Ureter (tissue), 1 donor: ENCODE measurements at places on chromosomes 6 and 20.

DNA sequence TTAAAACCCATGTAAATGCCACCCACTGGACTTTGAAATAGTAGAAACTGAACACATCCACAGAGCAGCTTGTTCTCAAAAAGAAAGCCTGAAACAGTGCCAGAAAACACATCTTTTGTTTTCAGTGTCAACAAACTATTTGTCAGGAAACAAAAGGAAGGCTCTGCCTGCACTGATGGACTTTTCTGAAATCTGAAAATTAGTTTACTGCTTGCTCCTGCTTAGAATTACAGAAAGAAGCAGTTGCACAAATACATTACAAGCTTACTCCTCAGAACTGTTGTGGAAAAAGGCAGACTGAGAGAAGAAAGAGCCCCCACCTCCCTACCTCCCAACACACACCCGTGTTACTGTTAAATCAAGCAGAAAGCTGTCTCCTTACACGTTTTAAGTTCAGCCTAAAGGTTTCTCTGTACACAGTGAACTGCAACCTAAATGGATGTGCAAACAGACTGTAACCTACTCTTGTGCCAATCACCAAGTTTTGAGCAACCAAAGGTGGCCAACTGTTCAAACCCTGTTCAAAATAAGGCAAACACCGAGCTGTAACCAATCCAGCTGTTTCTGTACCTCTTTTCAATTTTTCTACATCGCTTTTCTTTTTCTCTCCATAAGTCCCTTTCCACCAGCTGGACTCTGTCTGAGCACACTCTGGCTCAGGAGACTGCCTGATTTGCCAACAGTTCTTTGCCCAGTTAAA is 43.7 kb downstream of the FRK start:
- DNase-seq: no peak

DNA sequence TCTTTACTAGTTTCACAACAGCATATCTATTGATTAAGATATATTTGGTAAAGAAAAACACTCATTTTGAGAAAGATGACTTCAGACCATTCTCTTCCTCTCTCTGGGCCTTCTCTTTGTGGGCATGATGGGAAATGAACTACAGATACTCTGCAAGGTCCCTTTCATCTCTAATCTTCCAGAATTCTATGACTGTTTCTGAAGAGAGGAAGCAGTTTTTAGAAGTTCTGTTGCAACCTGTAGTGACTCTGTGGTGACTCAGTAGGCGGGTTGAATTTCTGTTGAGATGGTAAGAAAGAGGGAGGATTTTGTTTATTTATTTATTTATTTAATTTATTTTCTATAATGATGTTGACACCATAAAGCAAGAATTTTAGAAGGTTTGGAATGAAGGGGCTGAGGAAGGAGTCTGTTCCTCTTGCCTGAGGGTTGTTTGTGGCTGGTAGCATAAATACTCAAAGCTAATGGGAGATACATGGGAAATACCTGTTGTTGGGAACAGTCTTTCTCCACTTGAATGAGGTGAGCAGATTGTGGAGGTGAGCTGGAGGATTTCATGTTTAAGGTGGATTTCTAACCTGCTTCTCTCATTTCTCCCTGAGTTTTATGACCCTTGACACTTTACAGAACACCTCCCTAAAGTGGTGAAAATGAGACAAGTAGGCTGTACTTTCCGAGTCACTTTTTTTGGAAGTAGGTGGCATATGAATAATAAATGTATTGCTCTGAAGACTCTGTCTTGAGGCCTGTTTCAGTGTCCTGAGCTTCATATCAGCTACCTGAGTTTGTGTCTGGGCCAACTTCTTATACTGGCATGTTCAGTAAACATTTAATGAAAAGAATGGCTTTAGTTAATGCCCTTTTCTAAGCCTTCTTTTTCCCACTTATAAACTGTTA is 15.0 kb downstream of the ACSS2 start:
- no peak for DNase-seq

DNA sequence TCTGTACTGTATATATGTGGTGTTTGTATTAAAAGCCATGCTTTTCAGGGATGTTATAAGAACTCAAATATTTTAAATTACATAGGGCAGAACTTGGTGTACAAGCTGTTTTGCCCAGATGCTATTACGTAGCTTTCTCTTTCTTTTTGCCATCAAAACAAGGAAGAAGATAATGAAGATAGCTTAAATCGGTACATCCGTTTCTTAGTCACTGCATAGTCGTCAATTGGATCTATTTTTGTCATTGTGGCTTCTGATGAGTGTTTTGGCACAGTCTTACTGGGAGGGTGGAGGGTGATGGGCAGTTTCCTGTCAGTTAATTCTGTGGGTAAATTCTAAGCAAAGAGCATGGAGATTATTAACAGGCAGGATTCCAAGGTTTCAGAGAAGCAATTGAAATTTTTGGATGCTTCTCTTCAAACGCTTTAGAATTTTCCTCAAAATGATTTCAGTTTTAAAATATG is 649.1 kb upstream of the GJE1 start:
- DNase-seq: no peak

GRCh38 chr6:17015144-17015543 is 86.7 kb upstream of the STMND1 start:
- no peak for DNase-seq

DNA sequence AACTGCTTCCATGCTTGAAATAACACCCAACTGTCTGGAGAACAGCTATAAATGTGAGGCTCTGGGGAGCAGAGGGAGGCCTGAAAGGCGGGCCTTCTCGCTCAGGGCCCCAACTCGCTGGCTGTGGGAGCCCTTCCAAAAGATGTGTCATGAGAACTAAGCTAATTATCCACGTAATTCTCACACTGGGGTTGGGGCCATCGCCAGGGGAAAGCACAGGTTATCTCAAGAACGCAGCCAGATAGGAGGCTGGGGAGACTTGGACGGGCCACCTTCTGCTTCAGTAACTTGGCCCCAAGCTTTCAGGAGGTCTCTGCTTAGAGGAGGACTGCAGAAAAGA is 1.6 kb downstream of the PXDC1 start:
- peak; percentile 63 for DNase-seq

GRCh38 chr6:72941751-72942150 is 283.5 kb downstream of the KHDC1L start:
- no peak for DNase-seq

DNA sequence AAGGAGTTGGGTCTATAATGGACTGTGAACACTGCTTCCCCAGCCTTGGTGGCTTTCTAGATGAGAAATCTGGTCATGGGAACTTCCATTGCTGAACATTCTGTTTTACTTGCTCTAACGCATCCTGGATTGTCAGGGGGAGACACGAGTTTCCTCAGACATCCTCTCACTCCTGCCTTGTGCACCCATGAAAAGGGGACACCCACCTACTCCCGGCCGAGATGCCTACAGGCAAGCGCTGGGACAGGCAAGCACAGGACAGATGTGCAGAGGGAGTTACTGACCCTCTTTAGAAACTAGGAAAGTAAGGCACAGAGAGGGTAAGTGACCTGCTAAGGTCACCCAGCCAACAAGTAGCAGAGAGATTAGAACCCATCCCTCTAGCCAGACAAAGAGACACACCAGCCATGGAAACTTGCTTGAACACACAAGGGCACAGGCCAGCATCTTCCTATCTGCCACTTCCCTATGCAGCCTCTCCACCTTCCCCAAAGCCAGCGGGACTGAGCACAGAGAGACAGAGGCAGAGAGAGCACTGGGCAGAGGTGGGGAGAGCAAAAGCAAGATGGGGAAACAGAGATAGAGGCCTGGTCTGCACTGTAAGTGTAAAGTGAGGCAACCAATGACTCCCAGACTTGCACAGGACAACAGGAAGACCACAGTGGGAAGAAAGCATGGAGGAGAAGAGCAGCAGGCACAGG is 845 bp upstream of the SFTA2 start:
- no peak for DNase-seq

- DNase-seq: no peak
Measured at GRCh38 chr6:35668744-35669450, 19.8 kb downstream of the FKBP5 start.

- DNase-seq: no peak
Measured at GRCh38 chr20:11807054-11808048, 110.3 kb upstream of the BTBD3 start.

- DNase-seq: no peak
Measured at GRCh38 chr6:157621406-157621805, 201.6 kb upstream of the SNX9 start.

- DNase-seq: no peak
Measured at GRCh38 chr20:46207793-46208192, 89.7 kb downstream of the CD40 start.

DNA sequence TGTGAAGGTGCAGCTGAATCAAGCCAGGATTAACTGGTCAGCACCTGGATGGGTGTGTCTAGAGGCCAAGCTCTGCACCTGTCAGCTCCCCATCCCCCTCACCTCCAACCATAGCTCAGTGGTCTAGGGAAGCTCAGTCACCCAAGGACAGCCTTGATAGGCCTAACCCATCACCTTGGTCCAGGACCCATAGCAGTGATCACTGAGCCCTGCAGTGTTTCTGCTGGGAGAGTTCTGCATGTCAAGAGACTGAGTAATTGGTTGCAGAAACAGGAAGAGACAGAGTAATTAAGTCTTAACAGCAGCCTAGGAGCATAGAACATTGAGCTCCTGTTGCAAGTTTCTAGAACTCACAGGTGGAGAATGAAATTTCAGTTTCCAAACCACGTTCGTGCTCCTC is 18.7 kb upstream of the RALGAPB start:
- no peak for DNase-seq

DNA sequence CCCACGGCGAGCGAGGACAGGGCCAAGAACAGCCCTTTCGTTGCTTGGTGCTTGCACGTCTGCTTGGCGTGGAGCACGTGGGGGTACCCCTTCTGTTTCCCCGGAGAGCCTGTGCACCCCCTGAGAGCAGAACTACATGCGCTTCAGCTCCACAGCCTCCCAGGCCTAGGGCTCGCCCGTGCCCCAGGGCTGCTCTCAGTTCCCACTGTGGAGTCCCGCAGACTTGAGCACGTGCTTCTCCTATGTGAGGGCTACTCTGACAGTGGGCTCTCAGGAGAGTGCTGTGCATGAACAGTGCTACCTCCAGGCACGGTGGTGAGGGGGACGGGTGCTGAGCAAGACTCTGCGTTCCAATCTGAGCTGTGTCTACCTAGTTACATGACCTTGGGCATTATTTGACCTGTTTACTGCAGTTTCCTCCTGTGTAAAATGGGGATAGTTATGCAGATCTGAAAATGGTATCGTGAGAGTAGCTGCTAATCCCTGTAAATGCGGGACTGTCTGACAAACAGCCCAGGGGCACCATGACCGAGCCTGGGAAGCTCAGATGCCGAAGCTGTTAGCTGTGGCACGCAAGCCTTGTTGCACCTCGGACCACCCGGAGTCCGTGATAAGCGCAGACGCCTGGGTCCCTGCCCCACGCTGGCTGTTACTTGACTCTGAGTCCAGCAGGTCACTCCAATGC is 82.4 kb downstream of the IRF4 start:
- DNase-seq: no peak

GRCh38 chr6:81130969-81131368 is 621.5 kb downstream of the TENT5A start:
- no peak for DNase-seq

GRCh38 chr20:20338133-20338730 is 29.7 kb upstream of the INSM1 start:
- DNase-seq: no peak

DNA sequence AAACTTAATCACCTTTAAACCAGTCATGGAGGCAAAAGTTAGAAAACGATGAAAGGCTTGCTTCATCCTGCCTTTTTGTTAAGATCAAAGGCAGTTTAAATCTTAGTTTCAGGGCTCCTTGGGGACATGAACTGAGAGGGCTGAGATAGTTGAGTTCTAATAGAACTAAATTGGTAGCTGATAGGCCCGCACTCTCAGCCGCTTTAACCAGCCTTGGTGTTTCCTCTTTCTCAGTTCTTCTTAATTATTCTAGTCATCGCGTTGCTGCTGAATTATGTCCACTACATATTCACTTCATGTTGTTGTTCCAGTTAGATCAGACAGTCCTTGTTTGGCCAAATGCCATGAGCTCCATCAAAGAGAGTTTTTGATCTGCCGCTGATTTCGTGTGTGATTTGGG is 72.5 kb downstream of the ANKS1A start:
- DNase-seq: no peak

DNA sequence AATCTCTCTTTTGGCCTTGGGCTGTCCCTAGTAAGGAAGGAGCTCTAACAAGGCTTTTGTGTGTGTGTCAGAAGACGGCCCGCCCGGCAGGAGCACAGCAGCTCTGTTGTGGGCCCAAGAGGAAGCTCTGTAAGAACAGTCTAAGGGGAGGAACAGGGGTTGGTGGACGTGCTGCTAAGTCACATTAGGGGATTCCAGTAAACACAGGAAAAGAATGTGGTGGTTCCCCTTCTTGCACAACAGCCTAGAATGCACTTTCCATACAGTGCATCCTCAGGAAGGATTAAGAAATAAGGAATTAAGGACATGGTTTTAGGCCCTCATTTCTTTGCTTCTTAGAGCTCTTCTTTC is 114.5 kb downstream of the RNF144B start:
- no peak for DNase-seq
